ENCODE measurements at places on chromosomes 4 and X.

- peak; percentile 67 for DNase-seq
Observed at GRCh38 chr4:27278615-27279375, 418.2 kb downstream of the STIM2 start.

DNA sequence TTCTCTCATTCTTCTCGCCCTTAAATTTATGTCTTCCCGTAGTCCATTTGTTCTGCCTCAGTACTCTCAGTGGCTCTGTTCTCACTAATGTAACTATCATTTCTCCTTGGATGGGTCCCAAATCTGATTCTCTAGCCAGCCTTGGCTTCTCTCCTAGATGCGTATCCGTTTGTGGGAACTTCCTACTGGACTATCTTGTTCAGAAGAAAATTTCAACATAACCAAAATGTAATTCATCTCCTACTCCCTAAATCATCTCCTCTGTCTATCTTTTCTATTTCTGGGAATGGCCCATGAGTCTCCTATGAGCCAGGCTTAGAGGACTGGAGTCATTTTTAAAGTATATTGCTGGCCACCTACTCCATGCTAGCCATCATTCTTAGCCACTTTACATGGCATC, 4.4 kb upstream of the C4orf36 start:
- no peak for DNase-seq

GRCh38 chrX:154327038-154327820, 31.6 kb downstream of the TKTL1 start:
- no peak for DNase-seq

- no peak for DNase-seq
Observed at GRCh38 chrX:45750639-45751038, 550.0 kb upstream of the DIPK2B start.

- no peak for DNase-seq
Observed at GRCh38 chrX:49001521-49002090, 458 bp downstream of the GRIPAP1 start.
